ENCODE measurements at places on chromosomes 4 and X. TPM values are rescaled to one million over a fixed set of nuclear protein-coding genes. Genes with fewer than 3 reads are reported as not detected.

Gene RNF212
- total RNA-seq = 3.5 TPM

Gene GC
- total RNA-seq = not detected

Gene CNKSR2
- 8.0 TPM for total RNA-seq

Gene SLC9B2
- total RNA-seq = 19.0 TPM

Gene SLC10A6
- total RNA-seq = not detected

Gene MND1
- total RNA-seq = 27.9 TPM

Gene XAGE2
- not detected for total RNA-seq

Gene EBP
- total RNA-seq = 107 TPM

Gene PPBP
- not detected for total RNA-seq

Gene PROM1
- total RNA-seq = 0.06 TPM

Gene MAMLD1
- total RNA-seq = 0.96 TPM

DNA sequence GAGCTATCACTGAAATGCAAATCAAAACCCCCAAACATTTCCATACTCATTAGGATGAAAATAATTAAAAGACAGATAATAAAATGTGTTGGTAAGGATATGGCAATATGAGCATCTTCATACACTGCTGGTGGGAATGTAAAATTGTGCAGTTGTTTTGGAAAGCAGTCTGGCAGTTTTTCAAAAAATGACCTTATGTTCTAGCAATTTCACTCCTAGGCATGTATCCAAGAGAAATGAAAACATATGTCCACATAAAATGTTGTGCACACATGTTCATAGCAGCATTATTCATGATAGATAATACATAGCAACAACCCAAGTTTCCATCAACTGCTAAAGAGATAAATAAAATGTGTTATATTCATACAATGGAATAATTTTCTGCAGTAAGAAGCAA lies 14.8 kb upstream of the GPRASP2 start:
- DNase-seq = no peak

DNA sequence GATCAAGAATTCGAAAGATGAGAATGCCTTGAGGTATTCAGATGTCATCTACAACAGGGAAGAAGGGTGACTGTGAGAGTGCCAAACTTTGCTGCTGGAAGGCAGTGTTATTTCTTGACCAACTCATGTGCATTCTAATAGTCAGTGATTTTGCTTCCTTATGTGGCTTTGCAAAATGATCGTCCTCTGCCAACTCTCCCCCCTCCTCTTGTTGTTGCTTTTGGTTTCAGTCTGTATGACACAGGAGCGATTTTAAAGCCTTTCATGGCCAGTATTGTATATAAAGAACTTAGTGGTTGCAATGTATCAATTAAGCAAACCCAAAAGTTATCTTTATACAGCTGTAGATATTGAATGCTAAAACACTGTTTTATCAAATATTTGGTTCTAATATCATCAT lies 379.1 kb downstream of the IL1RAPL1 start:
- DNase-seq = no peak

- DNase-seq = no peak
Measured at GRCh38 chr4:41267997-41268396, 11.3 kb downstream of the UCHL1 start.

DNA sequence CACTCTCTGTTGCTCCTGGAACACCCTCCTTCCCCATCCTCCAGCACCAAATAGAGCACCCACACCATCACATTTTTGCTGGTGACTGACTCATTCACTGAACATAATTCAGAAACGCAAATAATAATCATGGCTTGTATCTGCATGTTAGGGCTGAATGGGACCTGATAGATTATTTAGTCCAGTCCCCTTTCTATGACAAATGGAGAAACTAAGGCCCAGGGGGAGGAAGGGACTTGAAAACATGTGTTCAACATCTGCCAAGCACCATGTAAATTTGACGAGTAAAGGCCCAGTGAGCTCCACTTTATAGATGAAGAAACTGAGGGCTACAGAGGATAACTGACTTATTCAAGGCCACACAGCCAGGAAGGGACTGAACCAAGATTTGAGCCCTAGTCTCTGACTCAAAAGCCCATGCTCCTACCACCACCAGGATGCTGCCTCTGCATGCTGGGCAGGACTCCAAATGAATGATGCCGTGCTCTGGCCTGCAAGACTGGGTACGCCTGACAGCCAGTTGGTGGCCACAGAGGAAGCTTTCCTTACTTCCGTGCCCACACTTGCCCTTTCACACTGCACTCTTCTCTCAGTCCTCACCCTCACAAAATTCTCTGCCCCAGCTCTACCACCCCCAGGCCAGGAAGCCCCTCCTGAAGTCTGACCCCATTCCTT lies 133.3 kb upstream of the PJA1 start:
- DNase-seq = no peak

DNA sequence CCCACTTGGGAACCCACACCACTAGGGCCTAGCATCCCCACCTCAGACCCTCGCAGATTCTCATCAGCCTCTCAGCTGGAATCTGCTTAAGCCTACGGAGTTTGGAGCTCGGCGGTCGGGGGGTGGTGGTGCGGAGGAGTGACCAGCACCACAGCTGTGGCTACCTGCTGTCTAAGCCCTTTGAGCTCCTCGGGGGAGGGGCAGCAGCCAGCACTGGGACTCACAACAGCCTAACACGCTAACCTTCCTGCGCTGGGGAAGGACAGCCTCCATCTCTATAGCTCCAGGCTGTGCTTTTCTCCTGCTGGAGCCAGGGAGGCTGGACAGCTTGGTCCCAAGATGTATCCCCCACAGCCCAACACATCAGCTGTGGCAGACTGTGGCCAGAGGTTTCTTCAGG lies 281.5 kb downstream of the USP46 start:
- no peak for DNase-seq

- no peak for DNase-seq
Measured at GRCh38 chr4:189088780-189089179, 851.9 kb upstream of the FRG1 start.

- DNase-seq = no peak
Measured at GRCh38 chr4:42609051-42609450, 47.9 kb downstream of the ATP8A1 start.

GRCh38 chr4:186260504-186261448 lies 5.2 kb upstream of the F11 start:
- no peak for DNase-seq

GRCh38 chr4:43709443-43709842 lies 739.2 kb downstream of the KCTD8 start:
- no peak for DNase-seq

DNA sequence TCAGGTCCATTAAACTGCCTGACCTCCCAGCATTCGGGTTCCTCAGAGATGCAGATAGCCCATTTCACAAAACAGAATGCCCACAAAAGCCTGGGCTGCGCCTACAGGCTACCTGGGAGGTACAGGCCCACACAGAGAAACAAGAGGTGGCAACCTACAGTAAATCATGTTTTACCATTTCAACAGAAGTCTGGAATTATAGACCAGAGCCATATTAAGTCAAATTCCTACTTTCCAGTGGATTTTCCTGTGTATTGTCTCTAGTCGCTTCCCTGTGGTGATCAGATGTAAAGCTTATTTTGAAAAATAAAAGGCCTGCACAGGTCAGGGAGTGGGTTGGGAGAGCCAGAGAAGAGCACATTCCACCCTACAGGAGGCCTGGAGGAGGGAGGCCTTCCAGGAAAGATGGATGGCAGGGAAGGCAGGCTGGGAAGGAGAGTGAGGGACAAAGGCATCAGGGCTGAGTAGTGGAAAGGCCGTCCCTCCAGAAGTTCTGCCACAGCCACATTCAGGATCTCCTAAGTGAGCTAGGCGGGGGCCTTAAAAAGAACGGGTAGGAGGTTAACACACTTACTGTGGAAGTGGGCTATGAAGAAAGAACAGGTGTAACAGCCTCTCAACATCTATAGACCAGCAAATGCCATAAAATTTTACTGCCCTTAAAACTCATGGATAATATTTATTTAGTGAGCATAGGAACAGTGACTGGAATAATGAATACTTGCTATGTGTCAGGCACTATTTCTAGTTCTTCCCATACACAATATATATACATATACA lies 19.0 kb upstream of the USO1 start:
- no peak for DNase-seq

DNA sequence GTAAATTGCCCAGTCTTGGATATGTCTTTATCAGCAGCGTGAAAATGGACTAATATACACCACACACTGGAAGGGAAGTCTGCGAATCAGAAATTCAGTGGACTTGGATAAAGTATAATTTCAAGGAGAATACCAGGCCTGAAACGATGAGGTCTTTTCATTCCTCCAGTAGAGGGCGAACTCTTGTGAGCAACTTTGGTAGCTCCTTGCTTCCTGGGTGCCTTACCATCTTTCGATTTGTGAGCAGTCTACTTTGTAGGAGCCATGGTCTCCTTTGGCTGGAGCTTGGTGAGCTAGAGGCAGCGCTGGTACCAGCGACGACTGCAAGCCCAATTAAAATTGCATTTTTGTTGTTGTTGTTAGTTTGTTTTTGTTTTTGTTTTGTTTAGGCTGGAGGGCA lies 791.9 kb downstream of the FAT4 start:
- no peak for DNase-seq

DNA sequence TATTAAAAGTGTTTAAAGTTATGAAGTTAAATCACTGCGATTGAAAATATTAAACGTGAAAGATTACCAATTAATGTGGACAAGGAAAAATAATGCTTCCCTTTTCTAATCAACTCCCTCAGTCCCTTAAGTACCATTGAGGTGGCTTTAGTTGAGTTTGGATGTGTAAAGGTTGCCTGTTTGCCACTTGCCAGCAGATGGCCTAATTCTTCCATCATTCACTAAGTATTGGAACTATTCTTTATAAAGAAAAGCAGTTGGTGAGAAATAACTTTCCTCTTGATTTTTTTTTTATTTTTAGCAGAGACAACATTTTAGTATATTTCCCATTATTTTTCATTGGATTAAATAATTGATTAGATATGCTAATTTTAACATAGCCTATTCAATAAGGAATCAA lies 295.9 kb upstream of the TACR3 start:
- DNase-seq = no peak

DNA sequence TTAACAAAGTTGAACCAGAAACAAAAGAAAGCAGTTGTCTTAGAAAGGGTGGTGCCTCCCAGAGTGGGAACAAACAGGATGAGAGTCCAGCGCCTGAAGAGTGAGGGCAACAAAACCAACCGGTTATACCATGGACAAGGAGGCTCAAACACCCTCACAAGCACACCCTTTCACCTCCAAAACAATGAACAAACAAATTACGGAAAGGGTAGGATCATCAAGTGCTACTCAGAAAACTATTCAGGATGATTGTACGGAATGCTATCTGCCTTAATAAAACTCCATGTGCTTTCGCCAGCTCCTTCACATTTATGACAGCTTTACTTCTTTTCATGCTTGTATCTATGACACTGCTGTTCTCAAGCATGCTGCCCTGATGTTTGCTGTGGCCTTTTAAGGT lies 26.8 kb downstream of the SLC39A8 start:
- no peak for DNase-seq

DNA sequence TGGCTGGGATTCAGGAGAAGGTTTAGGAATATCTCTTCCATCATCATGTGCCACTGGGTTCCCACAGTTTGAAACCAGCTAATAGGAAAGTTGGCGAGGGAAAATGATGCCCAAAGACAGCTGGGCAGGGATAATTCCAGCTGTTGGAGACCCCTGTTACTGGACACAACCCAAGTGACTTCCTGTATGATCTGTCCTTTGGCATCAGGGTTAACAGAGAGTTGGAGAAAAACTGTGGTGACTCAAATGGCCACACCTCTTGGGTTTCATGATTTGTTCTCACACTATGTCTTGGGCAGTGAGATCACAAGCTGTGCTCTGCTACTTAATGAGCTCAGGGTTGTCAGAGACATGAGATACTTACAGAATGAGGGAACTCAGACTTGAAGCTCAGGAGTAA lies 3.8 kb downstream of the FGF16 start:
- no peak for DNase-seq

GRCh38 chr4:139734201-139734874 lies 68.7 kb downstream of the MGST2 start:
- no peak for DNase-seq

- no peak for DNase-seq
Measured at GRCh38 chr4:40176602-40177001, 20.2 kb upstream of the RHOH start.

GRCh38 chr4:125313989-125314667 lies 627 bp upstream of the FAT4 start:
- no peak for DNase-seq

GRCh38 chr4:54909961-54910360 lies 215.4 kb downstream of the KDR start:
- DNase-seq = no peak

DNA sequence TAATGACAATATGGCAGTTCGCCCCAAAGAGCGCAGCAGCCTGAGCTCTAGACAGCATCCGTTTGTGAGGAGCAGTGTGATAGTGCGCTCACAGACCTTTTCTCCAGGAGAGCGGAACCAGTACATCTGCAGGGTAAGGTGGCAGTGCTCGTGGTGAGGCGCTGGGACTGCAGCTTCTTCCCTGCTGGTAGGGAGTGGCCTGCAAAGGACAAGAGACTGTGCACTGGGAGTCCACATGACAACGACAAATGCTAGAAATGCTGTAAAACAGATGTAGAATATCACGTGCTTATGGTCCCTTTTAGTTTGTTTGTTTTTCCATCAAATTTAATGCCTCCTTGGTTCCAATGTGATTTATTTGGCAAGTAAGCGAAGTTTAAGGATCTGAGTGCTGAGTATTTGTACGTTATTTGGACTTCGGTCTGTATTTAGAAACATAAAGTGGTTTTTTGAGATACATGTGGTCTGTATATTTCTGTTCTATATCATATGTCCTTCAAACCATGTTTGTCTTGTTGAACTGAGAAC lies 35.8 kb downstream of the CLDN22 start:
- no peak for DNase-seq

DNA sequence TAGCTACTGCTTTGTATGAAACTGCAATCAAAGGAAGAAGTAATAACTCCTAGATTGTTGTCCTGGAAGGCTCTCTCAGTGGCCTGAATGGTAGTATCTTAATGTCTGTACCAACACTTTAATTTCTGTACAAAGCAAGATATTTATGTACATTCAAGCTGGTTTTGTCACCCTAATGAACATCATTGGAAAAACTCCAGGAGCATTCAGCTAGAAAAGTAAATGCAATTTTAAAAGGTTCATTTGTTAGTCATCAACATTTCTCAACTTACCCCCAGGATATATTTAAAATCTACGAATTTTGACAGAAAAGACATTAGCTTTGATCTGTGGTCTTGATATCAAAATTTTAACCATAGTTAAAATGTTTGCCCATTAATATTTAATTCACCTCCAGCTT lies 80.0 kb upstream of the FGF13 start:
- DNase-seq = no peak
